Thyroid gland (tissue), 4 donors: ENCODE measurements at places on chromosomes 5 and 9.

DNA sequence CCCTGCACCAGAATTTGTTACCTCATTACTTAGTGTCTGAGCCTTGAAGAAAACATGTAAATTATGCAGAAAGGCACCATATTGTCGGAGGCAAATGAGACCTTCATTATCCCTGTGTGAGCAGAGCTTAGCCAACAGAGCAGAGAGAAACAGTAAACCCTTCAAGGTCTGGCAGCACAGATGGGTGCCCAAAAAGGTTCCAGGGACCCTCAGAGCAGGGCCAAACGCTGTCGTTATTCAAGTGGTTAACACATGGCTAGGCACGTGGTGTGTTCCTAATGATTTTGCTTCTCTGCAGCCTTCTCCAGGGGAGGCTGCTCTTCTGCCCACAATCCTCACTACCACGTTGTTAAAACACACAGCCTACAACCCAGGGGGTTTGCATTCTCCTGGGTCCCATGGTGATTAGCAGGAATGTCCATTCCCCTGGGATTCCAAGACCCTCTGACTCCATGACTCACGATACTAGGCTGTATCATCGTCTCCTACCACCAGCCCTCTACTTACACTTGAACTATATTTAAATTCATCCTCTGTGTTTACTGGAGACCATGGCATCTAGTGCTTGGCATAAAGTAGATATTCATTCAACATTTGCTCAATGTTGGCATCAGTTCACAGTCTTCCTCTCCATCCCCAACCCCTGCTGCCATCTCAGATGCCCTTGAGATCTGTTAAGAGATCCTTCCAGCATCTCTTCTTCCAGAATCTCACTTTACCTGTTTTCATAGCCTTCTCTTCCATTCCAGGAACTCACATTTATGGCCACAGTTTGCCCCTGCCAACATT, 174.5 kb upstream of the RAD23B start:
- no peak for DNase-seq
- H3K36me3 ChIP-seq: no peaks in the 10 kb centered on the region
- H3K4me1 ChIP-seq: no peaks in the 10 kb centered on the region
- H3K27ac ChIP-seq: no peak overlapping the region
- H3K4me3 ChIP-seq: no peak overlapping the region

DNA sequence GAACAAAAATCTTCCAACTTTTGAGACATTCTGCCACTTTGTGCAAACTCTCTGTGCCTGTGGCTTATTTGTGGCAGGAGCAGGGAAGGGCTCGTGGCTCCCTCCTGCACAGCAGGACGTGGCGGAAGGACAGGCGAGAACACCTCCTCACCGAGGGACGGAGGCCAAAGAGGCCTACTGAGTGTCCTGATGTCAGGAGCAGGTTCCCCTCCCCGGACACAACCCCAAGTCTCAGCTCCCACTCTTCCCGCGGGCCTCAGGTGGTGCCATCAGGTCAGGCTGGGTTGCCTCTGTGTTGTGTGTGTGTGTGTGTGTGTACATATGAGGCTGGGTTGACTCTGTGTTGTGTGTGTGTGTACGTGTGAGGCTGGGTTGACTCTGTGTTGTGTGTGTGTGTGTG, 136.8 kb upstream of the LPCAT1 start:
- H3K4me1 ChIP-seq: no peaks in the 10 kb centered on the region
- H3K4me3 ChIP-seq: no peak overlapping the region
- peaks cover 3% of the 10 kb centered on the region for H3K27me3 ChIP-seq
- H3K27ac ChIP-seq: no peak overlapping the region
- no peaks in the 10 kb centered on the region for H3K36me3 ChIP-seq

DNA sequence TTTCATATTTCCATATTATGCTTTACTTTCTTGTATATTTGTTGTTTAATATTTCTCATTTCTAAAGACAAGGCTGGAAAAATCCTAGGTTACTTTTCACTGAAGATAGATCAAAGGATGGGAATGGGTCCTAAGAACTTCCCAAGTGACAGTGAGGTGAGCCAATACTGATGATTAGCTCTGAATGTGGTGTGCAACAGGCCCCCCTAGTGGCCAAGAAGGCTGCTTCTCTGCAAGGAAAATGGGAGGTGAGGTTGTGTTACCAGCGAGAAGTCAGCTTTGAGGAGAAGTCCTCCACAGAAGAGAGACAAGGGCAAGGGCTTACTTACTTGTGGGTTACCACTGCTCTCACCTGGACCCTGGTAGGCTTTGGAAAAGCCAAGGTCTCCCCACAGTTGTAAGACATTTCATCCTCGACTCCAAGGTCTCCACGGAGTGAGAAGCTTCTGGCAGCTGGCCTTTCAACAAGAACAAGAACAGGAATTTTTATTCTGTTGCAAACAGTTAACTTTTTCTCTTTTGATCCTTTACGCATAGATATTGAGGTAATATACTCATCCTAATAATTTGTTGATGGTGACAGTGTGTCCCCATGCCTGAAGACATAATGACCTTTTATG, 69.9 kb downstream of the MAMDC2 start:
- no peaks in the 10 kb centered on the region for H3K27me3 ChIP-seq
- no peaks in the 10 kb centered on the region for H3K36me3 ChIP-seq
- DNase-seq: peak; percentile 66
- no peak overlapping the region for H3K27ac ChIP-seq
- peaks cover 10% of the 10 kb centered on the region for H3K4me1 ChIP-seq

- H3K4me1 ChIP-seq: no peaks in the 10 kb centered on the region
- no peak for DNase-seq
- no peaks in the 10 kb centered on the region for H3K36me3 ChIP-seq
- no peak overlapping the region for H3K4me3 ChIP-seq
- no peak overlapping the region for H3K27ac ChIP-seq
Observed at GRCh38 chr5:133119233-133119711, 67.5 kb downstream of the HSPA4 start.

- H3K4me1 ChIP-seq: no peaks in the 10 kb centered on the region
- H3K27me3 ChIP-seq: no peaks in the 10 kb centered on the region
- no peaks in the 10 kb centered on the region for H3K36me3 ChIP-seq
Observed at GRCh38 chr5:143147383-143147782, 256.1 kb downstream of the NR3C1 start.

DNA sequence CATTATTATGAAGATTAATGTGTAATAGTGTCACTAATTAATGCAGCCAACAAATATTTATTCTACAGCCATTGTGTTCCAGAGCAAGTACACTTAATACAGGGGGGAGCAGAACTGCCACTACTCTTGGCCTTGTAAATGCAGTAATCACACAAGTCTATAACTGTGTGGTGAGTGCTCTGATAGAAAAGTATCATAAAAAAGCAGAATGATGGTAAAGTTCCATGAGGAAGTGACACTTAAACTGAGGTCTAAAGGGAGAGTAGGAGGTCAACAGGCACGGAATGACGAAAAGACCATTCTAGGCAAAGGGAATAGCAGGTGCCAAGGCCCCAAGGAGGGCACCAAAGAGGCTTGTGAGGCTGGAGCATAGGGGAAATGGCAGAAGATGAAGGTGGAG, 142.9 kb downstream of the OSTF1 start:
- no peak for DNase-seq
- H3K27ac ChIP-seq: peak overlapping the region; percentile 85
- peaks cover 39% of the 10 kb centered on the region for H3K4me1 ChIP-seq
- no peak overlapping the region for H3K4me3 ChIP-seq
- H3K27me3 ChIP-seq: no peaks in the 10 kb centered on the region
- no peaks in the 10 kb centered on the region for H3K36me3 ChIP-seq

GRCh38 chr5:57671371-57671770, 188.8 kb upstream of the ACTBL2 start:
- no peaks in the 10 kb centered on the region for H3K36me3 ChIP-seq
- H3K27me3 ChIP-seq: no peaks in the 10 kb centered on the region
- no peaks in the 10 kb centered on the region for H3K4me1 ChIP-seq
- no peak for DNase-seq
- H3K27ac ChIP-seq: no peak overlapping the region

GRCh38 chr9:97059626-97060025, 20.7 kb upstream of the CTSV start:
- no peak overlapping the region for H3K4me3 ChIP-seq
- no peak for DNase-seq

GRCh38 chr5:131357739-131358561, 94.1 kb downstream of the CDC42SE2 start:
- H3K27me3 ChIP-seq: no peaks in the 10 kb centered on the region
- H3K4me1 ChIP-seq: peaks cover 13% of the 10 kb centered on the region
- no peak overlapping the region for H3K27ac ChIP-seq
- H3K36me3 ChIP-seq: no peaks in the 10 kb centered on the region
- no peak for DNase-seq
- H3K4me3 ChIP-seq: no peak overlapping the region

DNA sequence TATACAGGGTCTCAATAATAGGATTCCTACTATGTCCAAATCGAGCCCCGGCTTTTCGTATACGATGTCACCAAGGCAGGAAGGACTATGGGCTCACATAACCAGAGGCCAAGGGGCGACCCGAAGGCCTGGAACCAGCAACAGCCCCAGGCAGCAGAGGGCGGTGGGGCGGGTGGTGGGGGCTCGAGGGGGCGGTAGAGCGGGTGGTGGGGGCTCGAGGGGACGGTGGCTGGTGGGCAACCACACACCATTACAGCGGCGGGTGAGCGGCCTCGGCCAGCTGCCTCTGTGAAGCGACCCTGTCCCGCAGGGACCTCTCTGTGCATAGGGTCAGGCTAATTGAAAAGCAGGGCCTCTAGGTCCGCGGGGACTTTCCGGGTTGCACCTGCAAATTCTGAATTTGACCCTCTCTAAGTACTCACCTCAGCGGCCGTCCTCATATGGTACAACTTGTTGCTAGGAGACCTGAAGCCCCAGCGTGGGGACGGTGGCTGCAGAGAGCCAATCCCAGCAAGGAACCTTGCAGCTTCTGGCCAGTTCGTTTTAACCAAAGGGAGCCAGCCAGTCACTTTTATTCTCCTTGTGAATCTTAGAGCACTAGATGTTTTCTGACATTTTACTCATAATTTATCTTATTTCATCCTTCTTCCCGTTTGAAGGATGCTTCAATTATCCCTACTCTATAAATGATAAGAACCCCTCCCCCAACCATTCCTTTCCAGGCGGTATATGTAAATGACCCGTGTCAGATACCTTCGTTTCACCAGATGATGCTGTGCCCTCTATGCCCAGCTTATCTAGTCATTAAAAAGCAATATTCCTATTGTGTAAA, at the start of gene NME5:
TSS of gene NME5 (minus strand) at position 480 of the 832 bp plus-strand sequence. CDS start 648 bp downstream, outside the sequence.
- H3K4me3 ChIP-seq: no peak within 1 kb of the TSS
- no peaks in the 10 kb centered on the region for H3K36me3 ChIP-seq
- no peaks in the 10 kb centered on the region for H3K4me1 ChIP-seq
- H3K27ac ChIP-seq: no peak within 1 kb of the TSS
- peak; percentile 82 for DNase-seq

DNA sequence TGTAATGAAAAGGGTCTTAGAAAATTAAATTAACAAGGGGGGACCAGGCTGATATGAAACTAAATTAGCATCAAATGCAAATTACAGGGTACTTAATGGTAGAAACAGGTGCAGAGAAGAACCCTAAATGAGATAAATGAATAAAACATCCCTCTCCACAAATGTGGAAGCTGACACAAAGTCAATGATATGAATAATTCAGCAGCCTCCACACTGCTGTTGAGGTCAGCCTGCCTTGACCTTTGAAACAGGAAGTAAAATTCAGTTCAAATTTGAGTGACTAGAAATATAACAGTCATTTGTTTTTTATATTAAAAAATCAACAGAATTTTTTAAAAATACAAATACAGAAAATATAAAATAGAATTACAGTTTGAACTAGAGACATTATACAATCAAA, 40.0 kb downstream of the EBF1 start:
- H3K27me3 ChIP-seq: no peaks in the 10 kb centered on the region
- no peak overlapping the region for H3K27ac ChIP-seq
- DNase-seq: no peak
- peaks cover 6% of the 10 kb centered on the region for H3K4me1 ChIP-seq

DNA sequence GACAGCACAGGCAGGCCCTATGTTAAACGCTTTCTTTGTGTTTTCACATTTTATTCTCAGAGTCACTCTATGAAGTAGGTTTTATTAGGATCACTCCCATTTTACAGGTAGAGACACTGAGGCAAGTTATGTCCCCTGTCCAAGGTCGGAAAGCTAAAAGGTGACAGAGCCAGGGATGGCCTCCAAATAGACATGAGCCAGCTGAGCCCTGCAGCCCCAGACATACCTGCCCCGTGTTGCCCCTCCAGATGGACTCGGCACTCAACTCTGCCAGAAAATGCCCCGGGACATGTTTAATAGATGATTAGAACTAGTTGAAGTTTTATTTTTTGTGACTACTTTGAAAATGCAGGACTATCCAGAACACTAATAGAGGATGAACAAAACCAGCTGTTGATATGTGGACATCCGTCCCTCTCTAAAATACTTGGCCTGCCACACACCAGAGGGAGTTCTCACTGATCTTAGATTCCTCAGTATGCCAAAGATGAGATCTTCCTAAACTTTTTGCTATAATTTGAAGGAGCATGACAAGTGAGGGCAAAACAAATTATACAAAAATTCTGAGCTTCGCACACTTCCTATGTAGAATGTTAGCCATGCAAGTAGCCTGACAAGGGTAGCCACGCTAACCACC, 258.6 kb upstream of the ADAMTS16 start:
- no peaks in the 10 kb centered on the region for H3K36me3 ChIP-seq
- DNase-seq: no peak
- no peak overlapping the region for H3K4me3 ChIP-seq

GRCh38 chr9:69965416-69966145, 78.1 kb upstream of the MAMDC2 start:
- H3K4me3 ChIP-seq: no peak overlapping the region
- no peaks in the 10 kb centered on the region for H3K4me1 ChIP-seq
- H3K27ac ChIP-seq: no peak overlapping the region
- H3K36me3 ChIP-seq: no peaks in the 10 kb centered on the region
- H3K27me3 ChIP-seq: no peaks in the 10 kb centered on the region

GRCh38 chr9:136171009-136171800, 33.7 kb downstream of the LHX3 start:
- no peak for DNase-seq
- H3K27ac ChIP-seq: no peak overlapping the region
- no peak overlapping the region for H3K4me3 ChIP-seq

- no peak for DNase-seq
- no peak overlapping the region for H3K4me3 ChIP-seq
- no peaks in the 10 kb centered on the region for H3K27me3 ChIP-seq
- no peaks in the 10 kb centered on the region for H3K4me1 ChIP-seq
Observed at GRCh38 chr5:35345222-35345621, 114.9 kb upstream of the PRLR start.

GRCh38 chr9:86643946-86644674, 289.9 kb upstream of the TUT7 start:
- no peak for DNase-seq
- no peaks in the 10 kb centered on the region for H3K36me3 ChIP-seq
- H3K4me1 ChIP-seq: no peaks in the 10 kb centered on the region
- no peaks in the 10 kb centered on the region for H3K27me3 ChIP-seq
- no peak overlapping the region for H3K27ac ChIP-seq
- no peak overlapping the region for H3K4me3 ChIP-seq

GRCh38 chr9:131062969-131063368, 33.4 kb upstream of the AIF1L start:
- DNase-seq: no peak
- no peaks in the 10 kb centered on the region for H3K27me3 ChIP-seq
- H3K36me3 ChIP-seq: no peaks in the 10 kb centered on the region
- H3K4me1 ChIP-seq: no peaks in the 10 kb centered on the region
- H3K27ac ChIP-seq: no peak overlapping the region

- DNase-seq: no peak
- no peak overlapping the region for H3K4me3 ChIP-seq
- no peaks in the 10 kb centered on the region for H3K27me3 ChIP-seq
- no peaks in the 10 kb centered on the region for H3K36me3 ChIP-seq
Observed at GRCh38 chr9:22030101-22030598, 21.0 kb upstream of the CDKN2B start.
